Right renal pelvis (tissue), 4 donors: ENCODE measurements at places on chromosomes 12 and 14.

DNA sequence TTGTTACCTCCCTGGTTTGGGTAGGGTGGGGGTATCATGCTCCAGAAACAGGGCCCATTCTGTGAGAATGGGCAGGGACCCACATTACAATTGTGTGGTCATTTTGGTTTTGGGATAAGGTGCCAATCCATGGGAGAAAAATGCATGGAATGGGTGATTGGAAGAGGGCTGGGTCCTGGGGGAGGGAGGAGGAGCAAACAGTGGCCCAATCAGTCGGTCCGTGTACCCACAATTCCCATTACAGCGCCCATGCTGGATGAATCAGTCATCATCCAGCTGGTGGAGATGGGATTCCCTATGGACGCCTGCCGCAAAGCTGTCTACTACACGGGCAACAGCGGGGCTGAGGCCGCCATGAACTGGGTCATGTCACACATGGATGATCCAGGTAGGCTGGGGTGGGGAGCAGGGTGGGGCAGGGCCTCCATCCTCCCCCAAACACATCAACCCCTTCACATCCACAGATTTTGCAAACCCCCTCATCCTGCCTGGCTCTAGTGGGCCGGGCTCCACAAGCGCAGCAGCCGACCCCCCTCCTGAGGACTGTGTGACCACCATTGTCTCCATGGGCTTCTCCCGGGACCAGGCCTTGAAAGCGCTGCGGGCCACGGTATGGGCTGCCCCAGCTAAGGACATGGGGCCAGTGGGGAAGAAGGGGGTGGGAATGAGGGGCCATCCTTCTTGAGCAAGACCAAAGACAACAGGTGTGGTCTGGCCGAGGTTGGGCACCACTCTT lies 3.6 kb upstream of the TPI1 start:
- DNase-seq = no peak

- DNase-seq = no peak
Observed at GRCh38 chr12:4443616-4444015, 2.0 kb downstream of the FGF6 start.

DNA sequence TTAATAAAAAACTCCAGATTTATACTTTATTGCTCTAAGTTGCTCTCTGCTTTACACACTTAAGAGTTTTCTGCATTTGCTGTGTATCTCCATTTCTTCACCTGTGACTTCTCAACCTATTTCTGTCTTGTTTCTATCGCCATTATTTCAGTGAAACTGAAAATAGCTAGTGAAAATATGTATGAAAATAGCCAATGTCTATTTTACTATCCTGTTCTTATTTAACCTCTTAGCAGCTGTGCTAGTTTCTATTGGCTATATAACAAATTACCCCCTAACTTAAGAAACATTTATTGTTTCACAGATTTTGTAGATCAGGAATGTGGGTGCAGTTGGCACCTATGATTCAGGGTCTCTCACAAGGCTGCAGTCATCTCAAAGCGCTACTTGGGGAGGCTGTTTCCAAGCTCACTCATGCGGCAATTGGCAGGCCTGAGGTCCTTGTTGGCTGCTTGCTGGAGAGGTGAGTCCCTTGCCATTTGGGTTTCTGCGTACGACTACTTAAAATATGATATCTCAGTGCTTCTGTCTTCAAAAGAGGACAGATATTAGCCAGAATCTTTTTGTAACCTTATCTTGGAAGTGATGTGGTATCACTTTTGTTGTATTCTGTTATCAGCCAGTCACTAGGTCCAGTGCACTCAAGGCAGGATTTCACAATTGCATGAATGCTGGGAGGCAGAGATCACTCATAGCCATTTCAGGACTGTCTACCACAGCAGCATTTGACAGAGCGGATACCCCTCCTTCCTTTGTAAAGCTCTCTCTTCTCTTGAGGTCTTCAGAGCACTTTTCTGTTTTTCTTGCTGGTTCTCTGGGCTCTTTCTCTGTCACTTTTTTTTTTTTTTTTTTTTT lies 7.2 kb downstream of the ERC1 start:
- DNase-seq = no peak

DNA sequence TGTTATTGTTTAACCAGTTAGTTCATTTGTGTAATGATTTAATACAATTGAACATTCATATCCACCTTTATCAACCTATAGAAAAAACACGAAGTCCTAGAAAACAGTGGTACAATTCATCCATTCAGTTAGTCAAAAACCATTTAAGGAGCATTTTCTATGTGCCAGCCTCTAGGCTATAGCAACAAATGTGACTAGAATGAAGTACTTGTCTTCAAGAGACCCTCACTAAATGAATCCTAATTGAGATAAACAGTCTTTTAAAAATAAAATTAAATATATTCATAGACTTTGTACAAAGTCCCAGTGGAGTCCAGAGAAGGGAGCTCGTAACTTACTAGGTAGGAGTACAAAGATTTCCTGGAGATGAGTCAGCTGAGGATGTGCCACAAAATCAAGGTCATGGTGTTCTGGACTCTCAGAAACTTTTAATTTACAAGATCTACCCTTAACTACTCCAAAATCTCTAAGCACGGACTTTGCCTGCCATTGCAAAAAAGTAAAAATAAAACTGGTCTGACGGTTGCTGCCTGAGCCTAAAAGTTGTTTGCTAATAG lies 430.7 kb upstream of the DCN start:
- DNase-seq = no peak

DNA sequence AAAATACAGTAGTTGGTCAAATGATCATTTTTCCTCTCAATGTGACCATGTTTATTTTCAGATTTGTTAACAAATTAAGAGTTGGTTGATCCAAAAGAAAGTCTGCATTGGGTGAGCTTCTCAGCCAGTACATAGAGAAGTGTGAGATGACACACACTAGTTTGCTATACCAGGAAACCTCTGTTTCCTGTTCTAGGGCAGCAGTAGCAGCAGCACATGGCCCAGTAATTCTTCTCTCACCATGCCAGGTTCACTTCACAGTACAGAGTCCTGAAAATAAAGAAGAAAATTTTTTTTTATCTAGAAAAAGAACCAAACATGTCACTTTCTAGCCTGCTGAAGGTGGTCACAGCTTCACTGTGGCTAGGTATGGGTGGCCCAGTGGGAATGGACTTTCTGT lies 250.2 kb upstream of the OR4E1 start:
- DNase-seq = no peak

- DNase-seq = no peak
Observed at GRCh38 chr14:100091386-100091785, 26.2 kb downstream of the EVL start.

GRCh38 chr14:33369972-33370371 lies 431.3 kb downstream of the NPAS3 start:
- no peak for DNase-seq

- no peak for DNase-seq
Observed at GRCh38 chr14:48537600-48537999, 862.2 kb upstream of the MDGA2 start.

GRCh38 chr12:128844031-128844635 lies 9.1 kb upstream of the GLT1D1 start:
- no peak for DNase-seq

GRCh38 chr12:130240831-130241590 lies 78.7 kb downstream of the FZD10 start:
- no peak for DNase-seq

DNA sequence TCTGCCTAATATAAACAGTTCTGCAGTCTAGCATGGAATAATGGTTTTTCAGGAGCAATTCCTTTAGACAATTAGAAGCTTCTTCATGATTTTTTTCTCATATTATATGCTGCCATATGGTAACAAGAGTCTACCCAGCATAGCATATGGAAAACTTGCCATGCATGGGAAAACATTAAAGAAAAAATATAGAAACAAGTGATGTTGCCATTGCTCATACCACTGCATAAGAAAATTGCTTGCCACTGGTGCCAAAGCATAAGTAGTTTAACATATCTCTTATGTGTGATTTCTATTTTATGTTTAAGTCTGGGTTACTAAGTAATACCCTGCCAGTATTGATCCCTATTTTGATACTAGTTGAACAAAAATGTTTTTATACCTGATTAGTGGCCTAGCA lies 171.2 kb downstream of the CCDC59 start:
- no peak for DNase-seq

DNA sequence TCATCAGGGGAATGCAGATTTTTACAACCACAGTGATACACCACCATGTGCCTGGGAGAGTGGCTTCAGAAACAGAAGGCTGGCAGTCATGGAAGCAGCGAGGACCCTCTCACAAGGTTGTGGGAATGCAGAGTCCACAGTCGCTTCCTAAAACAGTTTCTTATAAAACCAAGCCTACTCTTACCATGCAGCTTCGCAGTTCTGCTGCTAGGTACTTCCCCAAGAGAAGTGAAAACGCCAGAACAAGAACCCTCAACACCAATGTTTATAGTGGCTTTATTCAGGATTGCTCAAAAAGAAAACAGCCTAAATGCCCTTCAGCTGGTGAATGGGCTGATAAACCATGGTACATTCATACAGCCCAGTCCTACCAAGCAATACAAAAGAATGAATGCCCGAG lies 87.2 kb downstream of the DDX51 start:
- no peak for DNase-seq

GRCh38 chr12:58346032-58346632 lies 404.8 kb downstream of the ATP23 start:
- DNase-seq = no peak

DNA sequence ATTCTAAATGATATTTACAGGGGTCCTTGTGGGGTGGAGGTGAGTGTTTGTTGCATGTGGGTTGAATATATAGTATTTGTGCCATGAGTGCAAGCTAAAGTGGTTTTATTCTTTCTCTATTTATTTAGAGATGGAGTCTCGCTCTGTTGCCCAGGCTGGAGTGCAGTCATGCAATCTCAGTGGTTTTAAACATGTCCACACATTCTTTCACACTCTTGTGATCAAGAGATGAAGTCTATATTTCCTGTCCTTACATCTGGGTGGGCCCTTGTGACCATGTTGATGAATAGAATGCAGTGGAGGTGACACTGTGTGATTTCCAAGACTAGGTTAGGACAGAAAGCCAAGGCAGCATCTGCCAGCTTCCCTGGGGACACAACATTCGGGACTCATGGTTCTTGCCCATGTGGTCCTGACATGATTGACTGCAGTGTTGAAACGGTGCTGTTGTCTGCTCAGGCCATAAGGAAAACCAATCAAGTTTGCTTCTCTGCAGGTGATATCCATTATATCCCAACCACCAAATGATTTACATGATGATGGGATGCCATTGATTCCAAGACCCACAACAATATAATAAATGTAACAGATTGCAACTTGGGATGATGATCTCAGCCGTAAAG lies 172.6 kb downstream of the SUDS3 start:
- DNase-seq = no peak

DNA sequence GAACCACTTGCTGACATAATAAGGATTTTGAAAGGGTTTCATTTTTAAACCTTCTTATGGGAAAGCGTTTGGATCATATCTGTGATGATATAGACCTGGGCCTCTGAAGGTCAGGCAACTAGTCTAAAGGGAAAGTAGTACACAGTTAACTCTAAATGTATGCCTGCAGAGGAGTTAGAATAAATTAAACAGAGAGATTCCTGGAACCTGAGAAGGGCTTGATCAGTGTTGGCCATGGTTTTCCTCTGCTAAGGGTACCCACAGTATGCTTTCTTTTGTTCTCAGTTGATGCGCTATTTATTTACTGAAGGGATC lies 14.4 kb upstream of the POLR3B start:
- DNase-seq = no peak

GRCh38 chr12:103130564-103130963 lies 173.1 kb downstream of the ASCL1 start:
- DNase-seq = no peak

GRCh38 chr12:85413266-85413665 lies 133.2 kb downstream of the ALX1 start:
- no peak for DNase-seq

DNA sequence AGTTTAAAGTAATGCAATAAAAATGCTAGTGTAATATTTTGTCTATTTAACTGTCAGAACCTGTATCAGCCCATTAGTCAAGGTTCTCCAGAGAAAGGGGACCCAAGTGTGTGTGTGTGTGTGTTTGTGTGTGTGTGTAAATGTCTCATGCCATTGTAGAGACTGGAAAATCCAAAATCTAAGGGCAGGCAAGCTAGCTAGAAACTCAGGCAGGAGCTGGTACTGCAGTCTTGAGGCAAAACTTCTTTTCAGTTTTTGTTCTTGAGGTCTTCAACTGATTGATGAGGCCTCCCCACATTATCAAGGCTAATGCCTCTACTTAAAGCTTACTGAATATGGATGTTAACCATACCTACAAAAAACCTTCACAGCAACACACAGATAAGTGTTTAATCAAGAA lies 126.7 kb downstream of the PRKD1 start:
- no peak for DNase-seq

- DNase-seq = no peak
Observed at GRCh38 chr12:1575408-1576401, 18.7 kb downstream of the FBXL14 start.

- DNase-seq = no peak
Observed at GRCh38 chr12:115046805-115047204, 362.8 kb upstream of the TBX3 start.

DNA sequence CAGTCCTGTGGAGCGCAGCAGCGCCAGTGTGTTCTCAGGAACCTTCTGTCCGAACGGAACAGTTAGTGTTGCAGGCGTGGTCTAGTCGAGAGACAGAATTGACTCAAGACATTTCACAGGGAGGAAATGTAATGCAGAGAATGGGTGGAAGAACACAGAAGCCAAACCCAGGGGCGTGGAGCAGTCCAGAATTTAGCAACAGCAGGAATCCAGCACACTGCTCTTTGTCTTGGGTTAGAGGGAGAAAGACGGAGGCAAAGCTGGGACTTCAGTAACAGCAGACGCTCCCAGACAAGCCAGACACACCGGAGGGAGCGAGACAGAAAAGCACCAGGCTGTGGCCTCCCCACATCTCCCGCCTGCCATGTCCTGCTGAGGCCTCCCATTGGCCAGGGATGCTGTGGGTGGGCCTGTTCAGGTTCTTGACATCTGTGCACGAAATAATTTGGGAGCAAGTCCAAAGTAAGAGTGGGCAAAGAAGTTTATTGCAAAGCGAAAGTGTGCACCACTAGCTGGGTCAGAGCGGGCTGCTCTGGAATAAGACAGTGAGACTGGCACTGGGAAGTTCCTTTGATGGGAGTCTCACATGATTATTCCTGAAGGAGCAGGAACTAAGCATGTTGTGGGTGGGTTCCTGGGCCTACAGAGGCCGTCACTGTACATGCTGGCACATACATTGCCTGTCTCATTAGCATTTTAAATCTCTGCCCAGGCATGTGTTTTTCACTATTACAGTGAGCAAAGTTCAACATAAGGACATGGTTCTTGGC lies 339.3 kb upstream of the SFSWAP start:
- DNase-seq = no peak
